ENCODE measurements at places on chromosomes 3 and 15.

GRCh38 chr15:82140886-82141285, 95.1 kb upstream of the MEX3B start:
- DNase-seq = no peak

- DNase-seq = no peak
Observed at GRCh38 chr3:194246709-194247349, 104.3 kb downstream of the CPN2 start.

DNA sequence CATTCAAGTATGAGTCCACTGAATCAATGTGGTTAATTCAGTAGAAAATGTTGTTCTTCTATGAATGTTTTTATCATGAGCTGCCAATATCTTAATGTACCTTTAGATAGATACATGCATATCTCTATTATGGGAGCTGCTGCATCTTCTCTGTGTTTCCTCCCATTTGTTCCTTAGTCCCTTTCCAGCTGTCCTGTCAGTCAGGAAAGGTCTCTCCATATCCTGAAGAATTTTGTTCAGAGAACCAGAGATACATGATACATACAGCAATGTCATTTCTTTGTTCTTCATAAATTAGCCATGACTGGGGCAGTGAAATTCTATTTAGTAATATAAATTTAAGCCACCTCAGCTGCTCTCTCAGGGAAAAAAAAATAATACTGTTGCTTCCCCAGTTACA, 103.7 kb downstream of the P3H2 start:
- no peak for DNase-seq

DNA sequence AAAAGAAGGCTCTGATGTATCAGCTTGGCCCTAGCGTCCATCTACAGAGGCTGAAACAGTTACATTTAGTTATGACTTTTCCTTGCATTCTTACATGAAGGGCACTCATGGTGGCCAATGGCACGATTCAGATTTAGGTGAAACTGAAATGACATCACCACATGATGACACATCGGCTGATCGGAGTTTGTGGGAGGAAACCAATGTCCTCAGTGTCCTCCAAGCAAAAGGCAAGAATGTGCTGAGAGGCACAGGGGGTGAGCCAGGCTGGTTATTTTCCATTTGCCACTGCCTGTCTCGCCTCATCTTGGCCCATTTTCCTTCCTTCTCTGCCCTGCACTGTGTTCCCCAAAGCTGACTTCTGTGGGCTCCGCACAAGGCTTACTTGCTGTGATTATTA, 34.4 kb downstream of the TARS3 start:
- no peak for DNase-seq

GRCh38 chr3:126211569-126211968, 31.2 kb upstream of the ALDH1L1 start:
- no peak for DNase-seq

DNA sequence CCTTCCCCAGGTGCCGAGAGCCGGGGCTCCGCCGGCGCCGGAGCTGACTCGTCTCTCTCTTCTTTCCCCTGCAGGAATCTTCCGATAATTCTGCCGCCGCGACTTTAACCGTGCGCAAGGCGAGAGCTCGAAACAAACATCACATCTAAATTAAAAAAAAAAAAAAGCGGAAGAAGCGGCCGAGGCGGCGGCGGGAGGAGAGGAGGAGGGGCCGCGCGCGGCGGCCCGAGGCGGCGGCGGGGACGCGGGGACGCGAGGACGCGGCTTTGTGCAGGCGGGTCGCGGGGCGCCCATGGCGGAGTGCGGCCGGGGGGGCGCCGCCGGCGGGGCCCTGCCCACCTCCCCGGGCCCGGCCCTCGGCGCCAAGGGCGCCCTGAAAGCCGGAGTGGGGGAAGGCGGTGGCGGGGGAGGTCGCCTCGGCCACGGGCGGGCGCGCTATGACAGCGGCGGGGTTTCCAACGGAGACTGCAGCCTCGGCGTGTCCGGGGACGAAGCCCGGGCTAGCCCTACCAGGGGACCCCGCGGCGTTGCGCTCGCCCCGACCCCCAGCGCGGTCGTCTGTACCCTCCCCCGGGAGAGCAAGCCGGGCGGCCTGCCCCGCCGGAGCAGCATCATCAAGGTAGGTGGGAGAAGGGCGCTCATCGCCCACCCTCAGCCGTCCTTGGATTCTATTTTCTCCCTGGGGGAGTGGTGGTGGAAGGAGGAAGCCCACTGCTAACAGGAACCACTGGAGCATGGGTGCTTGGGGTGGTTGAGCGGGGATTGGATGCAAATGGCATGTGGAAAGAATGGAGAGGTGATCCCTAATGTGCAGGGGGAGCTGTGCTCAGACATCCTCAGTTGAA, at the start of gene PLCL2:
Gene PLCL2, plus strand, starts transcription at position 208 of the 845 bp plus-strand sequence. Its CDS starts 85 bp downstream, at position 293.
- peak; percentile 58 for DNase-seq

DNA sequence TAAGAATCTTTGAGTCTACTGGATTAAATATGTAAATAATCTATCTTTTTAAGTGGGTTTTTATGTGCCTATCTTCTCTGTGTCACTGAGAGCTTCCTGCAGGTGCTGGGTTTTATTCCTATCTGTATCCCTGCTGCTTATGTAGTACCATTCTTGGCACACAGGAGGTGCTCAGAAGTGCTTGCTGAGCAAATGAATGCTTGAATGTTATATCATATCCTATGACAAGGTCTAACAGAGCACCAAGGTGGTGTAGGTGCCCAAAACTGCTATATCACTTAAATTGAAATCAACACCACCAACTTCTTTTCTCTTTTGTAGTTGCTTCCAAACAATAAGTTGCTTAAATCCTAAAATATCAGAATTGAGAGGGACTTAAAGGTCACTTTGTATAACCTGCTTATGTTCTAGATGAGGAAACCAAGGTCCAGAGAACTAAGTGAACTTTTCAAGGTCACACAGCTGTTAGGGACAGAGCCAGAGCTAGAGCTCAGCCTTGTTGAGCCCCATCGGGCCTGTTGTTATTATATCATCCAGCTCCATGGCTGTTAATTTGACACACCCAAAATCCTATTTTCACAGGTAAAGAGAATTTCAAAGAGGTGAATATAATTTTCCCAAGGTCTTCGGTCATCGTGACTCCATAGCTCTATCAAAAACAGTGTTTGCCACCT, 46.0 kb downstream of the CCNL1 start:
- no peak for DNase-seq

GRCh38 chr3:143674100-143674968, 173.9 kb downstream of the SLC9A9 start:
- peak; percentile 55 for DNase-seq

DNA sequence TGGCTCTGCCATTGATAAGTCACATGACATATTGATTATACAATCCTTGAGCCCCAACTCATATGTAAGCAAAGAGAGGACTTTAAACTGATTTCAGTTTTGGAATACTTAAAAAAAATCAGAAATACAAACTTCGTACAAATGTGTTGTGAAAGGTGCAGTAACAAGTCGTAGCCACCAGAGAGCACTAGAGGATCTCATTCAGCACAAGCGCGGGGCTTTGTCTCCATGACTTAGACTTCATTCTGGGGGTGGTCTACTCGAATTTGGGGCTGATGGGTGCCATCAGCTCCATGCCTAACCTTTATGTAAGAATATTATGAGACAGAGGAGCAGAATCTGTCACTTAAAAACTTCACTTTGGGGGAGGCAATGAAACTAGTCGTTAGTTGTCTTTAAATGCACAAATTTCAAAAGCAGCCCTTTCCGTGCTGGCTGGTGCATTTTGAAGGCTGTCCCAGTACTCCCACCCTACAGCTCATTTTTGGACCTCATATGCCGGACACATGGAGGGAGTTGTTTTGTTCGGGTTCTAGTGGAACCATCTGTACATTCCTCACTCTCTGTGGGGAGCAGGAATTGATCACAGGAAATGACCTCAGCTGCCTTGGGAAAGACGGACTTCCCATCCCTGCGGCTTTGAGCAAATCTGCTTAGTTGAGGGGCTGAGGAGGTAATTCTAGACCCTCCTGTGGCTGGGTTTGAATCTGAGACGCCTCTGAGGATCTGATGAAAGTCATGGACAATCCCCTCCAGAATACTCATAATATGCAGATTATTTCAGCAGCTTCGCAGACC, 27.5 kb upstream of the MASP1 start:
- peak; percentile 2 for DNase-seq

DNA sequence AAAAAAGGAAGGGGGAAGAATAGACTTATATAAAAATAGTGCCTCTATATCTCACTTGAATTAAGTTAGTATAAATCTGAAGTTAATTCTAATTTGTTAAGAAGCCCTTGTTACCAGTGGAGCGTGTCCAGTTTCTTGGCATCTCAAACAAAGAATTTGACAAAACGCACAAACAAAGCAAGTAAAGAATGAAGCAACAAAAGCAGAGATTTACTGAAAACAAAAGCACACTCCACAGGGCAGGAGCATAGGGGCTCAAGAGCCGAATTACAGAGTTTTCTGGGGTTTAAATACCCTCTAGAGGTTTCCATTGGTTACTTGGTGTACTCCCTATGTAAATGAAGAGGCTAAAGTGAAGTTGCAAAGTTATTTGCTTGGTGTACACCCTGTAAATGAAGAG, 34.0 kb upstream of the GK5 start:
- no peak for DNase-seq

- DNase-seq = no peak
Observed at GRCh38 chr3:129409541-129409940, 18.9 kb downstream of the EFCAB12 start.

- DNase-seq = no peak
Observed at GRCh38 chr3:69998759-69999139, 784 bp upstream of the SAMMSON start.

DNA sequence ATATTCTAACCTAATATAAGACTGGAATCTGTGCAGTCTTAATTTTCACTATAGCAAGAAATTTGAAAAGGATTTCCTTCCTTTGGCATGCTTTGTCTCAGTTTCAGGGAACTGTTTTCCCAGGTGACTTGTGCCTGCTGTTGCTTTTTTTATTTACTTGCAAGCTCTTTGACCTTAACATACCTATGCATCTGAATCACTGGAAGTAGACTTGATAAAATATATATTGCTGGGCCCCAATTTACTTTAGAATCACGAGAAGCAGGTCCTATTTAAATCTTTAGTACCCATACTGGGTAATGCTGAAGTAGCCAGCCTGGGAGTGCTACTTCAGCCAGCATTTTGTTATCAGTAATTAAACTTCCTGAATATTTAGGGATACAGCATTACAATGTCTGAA, 257.9 kb upstream of the ALCAM start:
- DNase-seq = no peak

GRCh38 chr3:148158210-148158609, 539.5 kb upstream of the AGTR1 start:
- no peak for DNase-seq

DNA sequence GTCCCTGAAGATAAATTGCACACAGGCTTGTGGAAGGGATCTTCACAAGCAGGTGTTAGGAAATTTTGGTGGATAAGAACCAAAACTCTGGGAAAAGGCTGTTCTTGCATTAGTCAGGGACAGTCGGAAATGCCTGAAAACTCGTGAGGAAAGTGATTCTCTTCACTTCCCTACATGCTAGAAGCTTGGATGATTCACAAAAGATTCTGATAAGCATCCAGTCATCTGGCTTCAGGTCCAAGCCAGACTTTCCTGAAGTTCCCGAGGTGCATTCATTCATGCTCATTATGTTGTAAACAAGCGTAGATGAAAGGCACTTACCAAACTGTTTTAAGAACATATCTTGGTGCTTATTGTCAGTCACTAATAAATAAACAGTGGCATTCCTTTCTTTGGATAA, 1028.7 kb downstream of the NTRK3 start:
- DNase-seq = no peak

DNA sequence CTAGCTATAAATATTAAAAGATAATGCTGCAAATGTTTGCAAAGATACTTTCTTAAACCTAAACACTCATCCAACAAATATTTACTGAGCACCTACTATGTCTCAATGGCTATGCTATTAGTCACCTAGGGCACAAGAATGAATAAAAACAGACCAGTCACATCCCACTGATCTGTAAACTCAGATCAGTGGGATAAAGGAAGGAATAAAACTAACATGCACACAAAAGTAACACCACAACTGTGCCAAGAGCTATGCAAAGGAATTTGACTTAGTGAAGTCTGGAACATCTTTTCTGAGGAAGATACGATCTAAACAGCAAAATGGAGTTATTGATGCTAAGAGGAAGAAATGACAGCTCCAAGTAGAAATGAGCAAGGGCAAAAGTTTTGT, 56.6 kb downstream of the CBLB start:
- no peak for DNase-seq

DNA sequence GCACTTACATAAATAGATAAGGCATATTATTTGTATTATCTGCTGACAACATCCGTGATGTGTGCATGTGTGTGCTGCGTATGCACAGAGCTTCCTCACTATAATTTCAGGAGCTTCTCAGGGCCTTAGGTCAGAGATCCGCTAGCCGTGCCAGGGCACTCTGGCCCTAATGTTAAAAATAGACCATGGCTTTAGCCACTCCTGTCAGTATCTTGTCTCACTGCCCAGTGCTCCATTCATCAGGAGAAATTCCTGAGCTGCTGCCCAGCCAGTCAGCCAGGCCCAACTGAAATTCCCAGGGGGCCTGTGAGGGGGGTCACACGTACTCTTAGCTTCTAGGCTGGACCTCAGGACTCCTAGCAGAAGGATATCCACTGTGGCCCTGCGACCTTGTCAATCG, 70.0 kb upstream of the ABHD2 start:
- no peak for DNase-seq

DNA sequence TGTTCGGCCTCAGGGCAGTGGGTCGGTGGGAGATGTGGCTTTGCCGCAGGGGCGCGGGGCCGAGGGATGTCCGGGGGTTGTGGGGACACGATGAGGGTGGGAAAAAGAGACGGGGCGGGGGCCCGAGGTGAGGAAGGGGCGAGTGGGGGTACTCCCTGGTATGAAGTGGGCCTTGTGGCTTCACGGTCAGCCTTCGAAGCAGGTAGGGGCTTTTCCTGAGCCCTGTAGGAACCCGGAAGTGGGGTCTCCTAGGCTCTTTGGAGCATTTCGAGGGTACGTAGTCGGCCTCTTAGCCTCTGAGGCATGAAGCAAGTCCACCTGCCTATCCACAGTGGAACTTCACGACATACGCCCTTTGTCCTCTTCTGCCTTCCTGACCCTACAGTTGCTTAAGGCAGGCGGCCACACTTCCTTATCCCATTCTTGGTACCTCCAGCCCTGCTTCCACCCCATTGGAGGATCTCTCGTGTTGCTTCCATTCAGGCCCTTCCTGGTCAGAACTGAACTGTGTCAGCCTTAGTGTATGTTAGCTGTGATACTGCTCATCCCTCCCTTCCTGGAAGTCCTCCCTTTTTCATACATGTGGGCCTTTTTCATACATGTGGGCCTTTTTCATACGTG, 389 bp downstream of the ARPC4 start:
- no peak for DNase-seq

GRCh38 chr15:53831907-53832770, 72.7 kb upstream of the WDR72 start:
- DNase-seq = no peak

DNA sequence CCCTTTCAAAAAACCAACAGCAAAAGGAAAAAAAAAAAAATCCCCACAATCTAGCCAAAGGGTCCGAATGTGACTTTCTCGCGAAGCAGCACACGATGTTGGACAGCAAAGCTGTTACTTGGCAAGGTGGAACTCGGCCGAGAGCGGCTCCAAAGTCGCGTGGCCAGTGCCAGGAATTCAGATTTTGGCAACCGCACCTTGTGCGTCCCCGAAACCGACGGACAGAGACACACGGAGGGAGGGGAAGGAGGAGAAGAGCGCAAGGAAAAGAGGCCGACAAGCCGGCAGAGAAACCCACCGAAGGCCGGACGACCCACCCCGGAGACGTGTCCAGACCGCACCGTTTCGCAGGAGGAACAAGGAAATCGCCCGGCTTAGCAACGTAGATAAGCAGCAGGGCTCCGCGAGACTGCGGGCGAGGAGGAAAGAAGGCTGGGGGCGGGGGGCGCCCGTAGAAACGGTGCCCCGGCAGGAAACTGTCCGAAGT, 517.3 kb downstream of the MECOM start:
- DNase-seq = no peak

All from effector CD8-positive, alpha-beta T cell (primary cell).